Stimulated activated CD4-positive, alpha-beta T cell treated with anti-CD3 and anti-CD28 coated beads, Interleukin-15, amount 100 ng/mL, for 24 hours (primary cell): ENCODE measurements at places on chromosomes 4 and X.

DNA sequence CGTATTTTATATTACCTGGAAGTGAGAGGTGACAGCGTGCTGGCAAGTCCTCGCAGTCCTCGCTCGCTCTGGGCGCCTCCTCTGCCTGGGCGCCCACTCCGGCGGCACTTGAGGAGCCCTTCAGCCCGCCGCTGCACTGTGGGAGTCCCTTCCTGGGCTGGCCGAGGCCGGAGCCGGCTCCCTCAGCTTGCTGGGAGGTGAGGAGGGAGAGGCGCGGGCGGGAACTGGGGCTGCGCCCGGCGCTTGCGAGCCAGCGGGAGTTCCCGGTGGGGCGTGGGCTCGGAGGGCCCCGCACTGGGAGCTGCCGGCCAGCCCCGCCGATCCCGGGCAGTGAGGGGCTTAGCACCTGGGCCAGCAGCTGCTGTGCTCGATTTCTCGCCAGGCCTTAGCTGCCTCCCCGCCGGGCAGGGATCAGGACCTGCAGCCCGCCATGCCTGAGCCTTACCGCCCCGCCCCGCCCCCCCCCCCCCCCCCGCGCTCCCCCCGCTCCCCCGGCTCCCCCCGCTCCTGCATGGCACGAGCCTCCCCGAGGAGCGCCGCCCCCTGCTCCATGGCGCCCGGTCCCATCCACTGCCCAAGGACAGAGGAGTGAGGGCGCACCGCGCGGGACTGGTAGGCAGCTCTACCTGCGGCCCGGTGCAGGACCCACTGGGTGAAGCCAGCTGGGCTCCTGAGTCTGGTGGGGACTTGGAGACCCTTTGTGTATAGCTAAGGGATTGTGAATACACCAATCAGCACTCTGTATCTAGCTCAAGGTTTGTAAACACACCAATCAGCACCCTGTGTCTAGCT, 298.9 kb upstream of the MAGEB16 start:
- DNase-seq: no peak

DNA sequence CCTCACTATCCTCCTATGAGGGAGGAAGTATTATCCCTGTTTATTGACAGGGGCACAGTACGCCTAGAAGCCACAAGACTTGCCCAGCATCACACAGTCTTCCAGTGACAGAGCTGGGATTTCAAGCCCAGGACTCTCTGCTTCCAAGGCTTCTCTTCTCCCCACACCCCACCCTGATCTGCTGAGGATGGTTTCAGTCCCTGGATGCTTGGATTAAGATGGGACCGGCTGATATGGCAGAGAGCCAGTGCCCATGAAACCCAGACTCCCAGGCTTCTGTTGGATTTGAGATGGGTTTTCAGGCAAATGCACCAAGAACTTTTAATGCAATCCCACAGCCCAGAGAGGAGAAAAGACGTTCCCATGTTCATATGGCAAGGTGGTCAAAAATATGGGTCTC, 23.2 kb downstream of the EFNB1 start:
- no peak for DNase-seq

- no peak for DNase-seq
These were observed 20.8 kb upstream of the LRBA start for GRCh38 chr4:151035911-151036310.

DNA sequence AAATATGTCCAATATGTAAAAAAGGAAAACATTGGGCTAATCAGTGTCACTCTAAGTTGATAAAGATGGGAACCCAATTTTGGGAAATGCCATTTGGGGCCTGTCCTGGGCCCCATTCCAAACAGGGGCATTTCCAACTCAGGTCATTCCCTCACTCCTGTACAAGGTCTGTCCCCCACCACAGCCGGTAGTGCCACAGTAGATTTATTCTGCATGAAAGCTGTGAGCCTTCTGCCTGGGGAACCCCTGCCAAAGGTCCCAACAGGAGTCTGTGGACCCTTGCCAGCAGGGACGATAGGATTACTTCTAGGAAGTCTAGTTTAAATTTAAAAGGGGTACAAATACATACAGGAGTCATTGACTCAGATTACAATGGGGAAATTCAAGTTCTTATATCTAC, 317.6 kb upstream of the GNPDA2 start:
- DNase-seq: no peak

DNA sequence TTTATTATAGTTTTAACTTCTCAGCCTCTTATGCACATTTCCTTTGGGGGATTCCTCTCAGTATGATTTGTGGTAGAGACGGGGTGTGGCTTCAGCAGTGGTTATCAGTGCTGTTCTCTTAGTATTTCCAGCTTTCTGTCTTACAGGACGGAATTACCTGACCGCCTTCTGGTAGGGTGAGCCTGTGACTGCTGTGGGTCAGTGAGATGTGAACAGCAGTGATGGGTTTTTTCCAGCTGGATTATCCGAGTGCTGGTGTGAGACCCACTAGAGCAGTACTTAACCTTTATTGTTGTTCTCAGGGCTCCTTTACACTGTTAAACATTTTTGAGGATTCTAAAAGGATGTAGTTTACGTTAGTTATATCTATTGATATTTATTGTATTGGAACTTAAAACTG, 135.2 kb downstream of the SLIT2 start:
- DNase-seq: no peak

DNA sequence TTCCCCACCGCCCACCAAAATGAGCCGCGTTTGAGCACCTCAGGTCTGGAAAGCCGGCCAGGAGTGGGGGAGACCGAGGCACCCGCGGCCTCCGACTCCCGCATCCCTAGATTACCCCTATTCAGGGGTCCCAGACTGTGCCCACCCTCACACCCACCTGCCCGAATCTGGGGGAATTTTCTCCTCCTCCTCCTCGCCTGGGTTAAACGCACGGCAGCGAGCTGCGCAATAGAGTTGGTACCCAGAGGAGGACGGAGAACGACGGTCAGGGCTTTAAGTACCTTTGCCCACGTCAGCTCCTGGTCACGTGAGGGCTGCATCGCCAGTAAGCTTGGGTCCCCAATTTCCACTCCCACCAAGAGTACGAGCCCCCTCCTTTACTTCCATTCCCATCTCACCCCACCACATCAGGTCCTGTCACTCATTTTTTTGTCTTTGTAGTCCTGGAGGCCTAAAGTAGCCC, at the start of gene ARMCX2:
Gene ARMCX2, minus strand, starts transcription at position 250 of the 463 bp plus-strand sequence. CDS start 2,262 bp downstream, outside the sequence.
- DNase-seq: peak; percentile 8

DNA sequence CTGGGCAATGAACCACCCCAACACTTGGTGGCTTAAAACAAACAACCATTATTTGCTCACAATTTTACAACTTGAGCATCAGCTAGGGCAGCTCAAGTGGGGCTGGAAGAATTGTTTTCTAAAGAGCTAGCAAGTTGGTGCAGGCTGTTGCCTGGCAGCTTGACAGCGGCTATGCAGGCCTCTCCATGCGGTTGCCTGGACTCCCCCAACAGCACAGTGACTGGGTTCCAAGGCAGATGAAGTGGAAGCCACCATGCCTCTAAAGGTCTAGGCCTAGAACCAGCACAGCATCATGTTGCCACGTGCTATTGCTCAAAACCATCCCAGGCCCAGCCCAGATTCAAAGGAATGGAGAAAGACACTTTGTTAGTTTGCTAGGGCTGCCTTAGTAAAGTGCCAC, 114.8 kb downstream of the BCOR start:
- no peak for DNase-seq

- DNase-seq: no peak
These were observed 315.3 kb downstream of the PAPSS1 start for GRCh38 chr4:107404591-107405300.

DNA sequence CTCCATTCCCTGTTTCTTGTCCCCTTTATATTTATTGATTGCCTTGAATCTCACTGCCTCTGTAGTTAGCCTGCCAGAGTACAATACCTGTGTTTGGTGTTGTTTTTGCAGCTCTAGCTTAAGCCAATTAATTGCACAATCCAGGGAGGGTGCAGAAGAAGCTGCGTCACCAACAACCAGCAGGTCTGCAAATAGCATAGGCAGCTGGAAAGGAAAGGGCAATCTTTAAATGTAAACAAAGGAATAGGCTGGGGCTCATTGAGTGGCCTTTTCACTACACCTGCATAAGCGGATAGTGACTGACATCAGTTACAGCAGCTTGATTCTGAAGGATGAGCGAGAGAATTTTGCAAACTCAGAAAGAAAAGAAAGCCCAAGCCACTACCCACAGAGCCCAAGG, 106.8 kb upstream of the RAI2 start:
- DNase-seq: no peak

- no peak for DNase-seq
These were observed 145.1 kb downstream of the TBL1X start for GRCh38 chrX:9609987-9610386.

GRCh38 chr4:173998471-173999144, 284.9 kb downstream of the FBXO8 start:
- no peak for DNase-seq

- DNase-seq: no peak
These were observed 8.1 kb upstream of the SRD5A3 start for GRCh38 chr4:55337944-55338343.
